Fibroblast of pulmonary artery (primary cell): ENCODE measurements at places on chromosomes 12 and 14.

DNA sequence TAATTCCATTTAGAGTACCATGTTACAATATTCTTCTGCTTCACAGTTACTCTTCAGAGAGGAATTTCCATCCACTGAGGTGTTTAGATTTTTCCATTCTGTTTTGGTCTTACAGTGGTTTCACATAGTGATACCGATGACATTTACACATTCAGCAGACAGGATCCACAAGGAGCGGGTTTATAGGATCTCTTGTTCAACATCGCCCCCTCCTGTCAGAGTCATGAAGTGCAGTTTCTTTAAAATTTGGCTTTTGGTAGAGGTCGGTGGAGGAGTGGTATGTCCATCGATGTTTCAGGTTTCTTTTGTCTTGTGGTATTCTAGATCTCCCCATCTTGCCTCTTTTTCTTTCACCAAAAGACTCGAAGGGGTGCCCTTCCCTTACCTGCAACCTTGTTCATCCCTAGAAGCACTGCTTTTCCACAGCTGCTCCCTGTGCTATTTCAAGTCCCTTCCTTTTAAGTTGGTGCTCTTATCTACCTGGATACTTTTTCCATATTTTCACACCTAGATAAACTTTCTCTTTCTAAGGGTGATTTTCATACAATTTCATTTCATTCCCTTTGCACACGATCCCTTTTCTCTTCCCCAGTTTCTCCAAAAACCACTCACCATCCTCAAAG, 181.3 kb downstream of the ITPR2 start:
- peak; percentile 84 for DNase-seq

- no peak for DNase-seq
Observed at GRCh38 chr12:124525927-124526692, 41.3 kb downstream of the NCOR2 start.

- DNase-seq = peak; percentile 17
Observed at GRCh38 chr14:94227029-94227428, 52.9 kb downstream of the PPP4R4 start.

GRCh38 chr14:70830998-70831781, 21.9 kb upstream of the MAP3K9 start:
- DNase-seq = no peak

DNA sequence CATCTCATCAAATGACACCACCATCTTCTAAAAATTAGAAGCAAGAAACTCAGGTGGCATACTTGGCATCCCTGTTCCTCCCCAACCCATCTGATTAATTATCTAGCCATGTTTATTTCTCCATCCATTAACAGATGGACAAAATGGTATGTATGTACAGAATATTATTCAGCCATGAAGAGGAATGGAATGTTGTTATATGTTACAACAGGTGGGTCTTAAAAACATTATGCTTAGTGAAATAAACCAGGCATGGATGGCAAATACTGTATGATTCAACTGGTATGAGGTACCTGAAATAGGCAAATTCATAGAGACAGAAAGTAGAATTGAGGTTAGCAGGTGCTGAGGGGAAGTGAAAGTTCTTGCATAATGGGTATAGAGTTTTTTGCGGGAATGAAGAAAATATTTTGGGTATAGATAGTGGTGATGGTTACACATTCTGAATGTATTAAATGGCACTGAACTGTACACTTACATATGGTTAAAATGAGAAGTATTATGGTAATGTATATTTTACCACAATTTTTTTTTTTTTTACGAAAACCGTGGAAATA, 17.5 kb downstream of the YY1 start:
- DNase-seq = no peak

DNA sequence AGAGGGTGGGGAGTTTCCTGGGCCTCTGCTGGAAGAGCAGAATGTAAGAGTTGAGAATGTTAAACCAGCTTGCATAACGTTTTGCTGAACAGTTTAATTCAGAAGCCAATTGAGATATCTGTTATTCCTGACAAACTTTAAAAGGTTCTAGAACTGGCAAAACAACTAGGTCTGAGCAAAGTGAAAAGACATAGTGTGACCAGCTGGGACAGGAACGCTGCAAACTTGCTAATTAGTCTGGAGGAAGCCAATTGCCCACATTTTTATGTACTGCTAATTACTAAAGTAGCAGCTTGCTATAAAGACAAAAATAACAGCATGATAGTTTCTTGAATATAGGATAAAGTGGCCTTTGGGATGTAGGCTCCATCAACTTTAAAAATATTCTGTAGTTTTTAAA, 704.9 kb downstream of the NRXN3 start:
- DNase-seq = no peak

GRCh38 chr14:51095854-51096823, 1.2 kb upstream of the TRIM9 start:
- peak; percentile 29 for DNase-seq

DNA sequence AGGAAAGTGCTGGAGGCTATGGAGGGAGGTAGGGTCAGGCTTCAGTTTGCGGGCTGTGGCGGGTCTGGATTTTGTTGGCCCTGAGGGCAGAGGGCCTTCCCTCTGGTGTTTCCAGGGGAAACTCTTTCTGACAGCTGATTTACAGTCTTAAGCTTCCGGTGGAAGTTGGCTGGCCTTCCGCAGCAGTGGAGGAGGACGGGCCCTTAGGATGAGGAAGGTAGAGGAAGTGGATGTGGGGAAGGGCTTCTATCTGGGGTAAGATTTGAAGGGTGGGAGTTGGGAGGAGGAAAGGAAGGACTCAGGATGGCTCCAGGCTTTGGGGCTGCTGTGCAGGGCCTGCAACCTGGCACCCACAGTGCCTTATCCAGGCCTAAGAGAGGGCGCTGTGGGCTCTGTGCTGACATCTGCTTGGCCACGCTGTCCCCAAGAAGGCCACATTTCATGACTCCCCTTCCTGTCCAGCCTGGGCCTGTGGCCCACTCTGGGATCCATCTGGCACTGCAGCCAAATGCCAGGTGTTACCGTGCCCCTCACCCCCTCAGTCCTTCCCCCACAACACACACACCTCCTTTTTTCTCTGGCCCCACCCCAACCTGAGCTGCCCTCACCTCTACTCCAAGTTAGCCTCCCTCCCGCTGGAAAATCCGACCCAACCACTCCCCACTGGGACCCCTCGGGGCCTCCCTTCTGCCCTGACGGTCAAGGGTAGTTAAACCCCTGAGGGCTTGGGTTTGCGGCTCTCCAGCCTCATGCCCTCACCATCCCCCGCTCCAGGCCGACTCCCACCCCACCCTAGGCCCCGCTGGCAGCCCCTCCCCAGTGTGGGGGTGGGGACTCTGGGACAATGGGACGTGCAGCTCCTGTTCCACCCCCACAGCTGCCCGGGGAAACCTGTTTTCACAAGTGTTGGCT, 7.7 kb upstream of the PPP1R13B start:
- no peak for DNase-seq

DNA sequence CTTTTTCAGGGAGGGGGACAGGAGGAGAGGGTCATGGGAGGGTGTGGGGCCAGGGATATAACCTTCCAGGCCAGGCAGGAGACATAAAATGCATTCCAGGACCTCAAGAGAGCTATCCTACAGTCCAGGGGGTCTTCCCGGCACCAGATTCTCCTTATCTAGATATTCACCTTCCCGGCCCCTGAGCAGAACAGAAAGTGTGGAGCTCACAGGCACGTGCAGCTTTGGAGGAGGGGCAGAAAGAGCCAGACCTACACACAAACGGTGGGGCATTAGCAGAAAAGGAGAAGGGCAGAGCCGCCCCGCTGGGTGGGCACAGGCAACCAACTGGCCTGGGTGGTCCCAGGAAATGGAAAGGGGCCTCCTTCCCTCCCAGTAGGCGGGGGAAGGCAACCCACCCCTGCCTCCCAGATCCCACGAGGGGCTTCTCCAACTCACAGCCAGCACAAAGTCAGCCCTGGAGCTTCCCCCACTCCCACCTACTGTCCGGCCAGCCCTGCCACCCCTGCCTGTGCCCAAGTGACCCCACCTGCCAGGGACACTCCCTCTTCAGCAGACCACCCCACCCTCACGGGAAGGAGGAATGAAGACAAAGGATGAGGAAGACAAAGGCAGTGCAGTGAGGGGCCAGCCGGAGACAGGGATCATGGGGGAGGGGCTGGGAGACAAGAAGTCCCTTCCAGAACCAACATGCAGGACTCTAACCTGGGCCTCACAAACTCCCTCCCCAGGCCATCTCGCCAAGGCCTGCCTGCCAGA, 33.3 kb downstream of the CCDC85C start:
- DNase-seq = no peak

DNA sequence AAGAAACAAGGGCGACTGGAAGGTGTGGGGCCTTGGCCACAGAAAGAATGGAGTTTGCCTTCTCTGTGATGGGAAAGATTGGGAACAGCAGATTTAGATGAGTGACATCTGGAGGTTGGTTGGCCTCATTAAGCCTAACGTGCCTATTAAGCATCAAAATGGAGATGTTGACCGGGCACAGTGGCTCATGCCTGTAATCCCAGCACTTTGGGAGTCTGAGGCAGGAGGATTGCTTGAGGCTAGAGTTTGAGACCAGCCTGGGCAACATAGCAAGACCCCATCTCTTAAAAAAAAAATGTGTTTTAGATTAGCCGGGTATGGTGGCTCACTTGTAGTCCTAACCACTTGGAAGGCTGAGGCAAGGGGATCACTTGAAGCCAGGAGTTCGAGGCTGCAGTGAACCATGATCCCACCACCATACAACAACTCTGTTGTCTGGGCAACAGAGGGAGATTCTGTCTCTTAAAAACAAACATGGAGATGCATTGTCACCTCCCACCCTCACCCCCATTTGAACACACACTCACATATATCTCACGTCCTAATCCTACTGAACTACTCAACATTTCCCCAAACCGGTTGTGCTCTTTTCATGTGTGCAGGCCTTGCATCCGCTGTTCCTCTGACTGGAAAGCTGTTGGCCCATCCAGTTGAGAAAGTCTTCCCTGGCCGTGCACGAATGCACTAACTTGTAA, 172.1 kb downstream of the ETV6 start:
- DNase-seq = no peak

DNA sequence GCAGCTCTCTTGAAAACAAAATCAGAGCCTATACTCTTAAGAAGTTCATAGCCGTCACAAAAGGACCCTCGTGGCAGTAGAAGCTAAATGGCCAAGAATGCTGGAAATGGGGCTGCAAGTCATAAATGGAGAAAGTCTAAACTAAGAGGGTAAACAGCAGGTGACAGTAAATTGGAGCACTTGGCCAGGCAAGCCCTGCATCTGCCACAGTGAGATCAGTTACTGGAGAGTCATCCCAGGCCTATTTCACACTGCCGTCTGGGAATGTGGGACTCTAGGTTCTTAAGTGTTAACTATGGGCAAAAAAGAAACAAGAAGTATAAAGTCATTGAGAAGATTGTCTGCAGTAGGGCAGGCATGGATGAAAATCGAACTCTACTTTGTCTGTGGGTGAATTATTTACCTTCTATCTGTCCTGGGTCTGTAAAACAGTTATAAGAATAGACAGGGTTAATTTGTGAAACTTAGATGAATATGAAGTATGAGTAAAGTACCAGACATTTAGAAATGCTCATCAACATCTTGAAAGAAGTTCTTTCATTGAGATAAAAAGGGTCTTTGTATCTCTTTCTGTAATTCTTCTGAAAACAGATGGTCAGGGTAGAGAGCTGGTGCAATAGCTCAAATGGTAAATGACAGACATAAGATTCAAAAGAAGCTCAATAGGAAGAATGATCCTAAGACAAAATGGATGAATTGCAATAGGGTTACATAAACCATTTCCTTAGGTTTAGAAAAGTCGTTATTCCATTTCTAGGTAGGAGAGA, 792.5 kb downstream of the DIO2 start:
- DNase-seq = no peak

DNA sequence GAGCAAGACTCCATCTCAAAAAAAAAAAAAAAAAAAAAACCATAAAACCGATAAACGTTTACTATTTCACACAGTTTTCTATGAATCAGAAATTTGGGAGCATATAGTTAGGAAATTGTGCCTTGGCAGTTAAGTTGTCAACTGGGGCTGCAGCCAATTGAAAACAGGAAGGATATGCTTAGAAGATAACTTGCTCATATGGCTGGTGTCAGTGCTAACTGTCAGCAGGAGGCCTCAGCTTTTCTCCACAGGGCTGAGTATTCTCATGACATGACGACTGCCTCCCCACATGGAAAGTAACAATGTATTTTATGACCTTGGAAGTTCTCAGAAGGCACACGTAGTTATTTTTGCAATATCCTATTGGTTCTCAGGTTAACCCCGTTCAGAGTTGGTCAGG, 29.6 kb upstream of the OR5AU1 start:
- DNase-seq = peak; percentile 77

DNA sequence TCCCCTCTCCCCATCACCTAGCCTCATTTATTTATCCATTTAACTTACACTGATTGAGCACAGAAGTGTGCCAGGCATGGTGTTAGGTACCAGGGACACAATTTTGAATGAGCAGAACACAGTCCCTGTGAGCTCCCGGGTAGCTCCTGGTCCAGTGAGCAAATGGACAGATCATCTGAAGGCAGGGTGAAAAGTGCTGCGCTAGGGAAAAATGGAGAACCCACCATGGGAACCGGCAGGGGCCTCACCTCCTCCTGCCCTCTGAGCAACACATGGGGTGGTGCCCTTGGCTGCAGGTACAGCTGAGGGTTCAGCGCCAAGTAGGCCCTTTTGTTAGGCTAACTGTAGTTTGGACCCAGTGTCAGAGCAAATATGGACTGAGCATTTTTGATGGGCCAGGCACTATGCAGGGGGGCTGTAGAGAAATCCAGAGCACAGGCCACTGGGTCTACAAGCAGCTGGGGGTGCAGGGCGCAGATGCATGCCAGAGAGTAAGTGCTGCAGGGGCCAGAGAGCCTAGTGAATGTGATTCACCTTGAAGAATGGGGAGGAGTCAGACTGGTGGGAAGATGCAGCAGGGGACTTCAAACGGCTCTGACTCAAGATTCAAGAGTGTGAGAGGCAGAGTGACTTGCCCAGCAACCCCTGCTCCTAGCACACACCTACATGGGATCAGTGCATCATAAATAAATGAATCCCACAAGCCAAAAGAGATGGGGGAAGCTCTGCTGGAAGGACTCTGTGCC, 28.2 kb downstream of the LTBP2 start:
- DNase-seq = peak; percentile 52

GRCh38 chr14:34355584-34356263, 106.3 kb downstream of the SPTSSA start:
- peak; percentile 96 for DNase-seq

DNA sequence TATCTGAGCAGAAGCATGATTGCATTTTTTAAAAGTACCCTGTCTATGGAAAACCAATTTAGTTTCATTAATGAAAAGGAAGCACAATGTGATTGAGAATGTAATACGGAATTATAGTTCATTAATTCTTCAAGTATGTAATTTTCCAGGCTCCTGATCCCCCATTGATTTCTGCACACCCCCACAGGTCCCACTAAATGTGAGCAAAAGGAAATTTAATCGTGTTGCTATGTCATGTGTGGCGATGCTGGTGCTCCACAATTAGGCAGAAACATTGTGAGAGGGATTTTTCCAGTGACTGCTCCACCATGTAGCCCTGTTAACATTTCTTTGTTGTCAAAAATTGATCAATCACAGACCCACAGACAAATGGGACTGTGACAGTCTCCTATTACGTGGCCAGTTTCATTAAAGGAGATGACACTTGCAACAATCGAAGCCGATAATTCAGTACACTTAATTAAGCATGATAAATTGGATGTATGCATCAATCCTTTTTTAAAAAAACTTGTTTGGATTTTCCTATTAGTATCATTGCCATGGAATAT, 306.0 kb downstream of the NELL2 start:
- no peak for DNase-seq

- no peak for DNase-seq
Observed at GRCh38 chr14:95464103-95464502, 52.3 kb downstream of the SYNE3 start.

- DNase-seq = no peak
Observed at GRCh38 chr12:123119808-123120207, 31.1 kb downstream of the PITPNM2 start.

GRCh38 chr14:105315211-105315721, 718 bp downstream of the PACS2 start:
- no peak for DNase-seq

- DNase-seq = no peak
Observed at GRCh38 chr12:42960087-42960527, 370.6 kb upstream of the PRICKLE1 start.
